Activated CD8-positive, alpha-beta memory T cell treated with anti-CD3 and anti-CD28 coated beads, Interleukin-2, amount 10 ng/mL, durations not matched to agents 7 days and 5 days (primary cell): ENCODE measurements at places on chromosomes 16 and 17. TPM values are rescaled to one million over a fixed set of nuclear protein-coding genes. Genes with fewer than 3 reads are reported as not detected.

Gene CDH15
- total RNA-seq, result not detected

DNA sequence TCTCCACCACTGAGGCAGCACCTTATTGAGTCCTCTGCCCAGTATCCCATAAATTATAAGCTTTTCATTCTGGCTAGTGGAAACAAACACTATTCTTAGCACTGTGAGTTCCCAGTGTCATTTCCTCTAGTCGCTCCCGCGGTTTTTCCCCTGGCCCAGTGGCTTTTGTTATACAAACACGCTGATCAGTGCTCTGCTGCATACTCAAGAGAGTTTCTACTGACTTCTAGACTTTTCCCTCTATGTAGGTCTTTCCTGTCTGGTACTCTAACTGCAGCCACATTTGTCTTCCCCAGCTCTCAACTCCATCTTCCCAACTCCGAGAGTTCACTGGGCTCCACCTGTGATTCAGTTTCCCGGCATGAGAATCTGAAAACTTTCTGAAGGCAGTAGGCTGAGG lies 556.6 kb upstream of the SALL1 start:
- no peak for DNase-seq

DNA sequence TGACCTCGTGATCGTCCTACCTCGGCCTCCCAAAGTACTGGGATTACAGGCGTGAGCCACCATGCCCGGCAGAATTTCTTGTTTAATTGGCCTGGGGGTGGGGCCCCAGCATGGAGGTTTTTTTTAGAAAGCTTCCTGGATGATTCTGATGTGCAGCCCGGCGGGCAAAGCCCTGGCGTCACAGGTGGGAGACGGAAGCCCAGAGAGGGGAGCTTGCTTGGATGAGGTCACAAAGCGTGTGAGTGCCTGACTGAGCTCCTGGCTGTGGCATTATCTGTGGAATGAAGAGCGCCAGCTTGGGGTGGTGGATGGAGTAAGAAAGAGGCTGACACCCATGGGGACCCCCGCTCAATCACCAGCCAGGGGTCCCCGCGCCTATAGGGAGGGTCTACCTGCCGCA lies 4.1 kb downstream of the VASN start:
- no peak for DNase-seq

GRCh38 chr16:87409153-87409552 lies 17.0 kb downstream of the MAP1LC3B start:
- no peak for DNase-seq
